ENCODE measurements at places on chromosomes 16 and 17. TPM values are rescaled to one million over a fixed set of nuclear protein-coding genes. Genes with fewer than 3 reads are reported as not detected.

Gene POLR3K
- 5.0 TPM for total RNA-seq

Gene CD300A
- 4.0 TPM for total RNA-seq

DNA sequence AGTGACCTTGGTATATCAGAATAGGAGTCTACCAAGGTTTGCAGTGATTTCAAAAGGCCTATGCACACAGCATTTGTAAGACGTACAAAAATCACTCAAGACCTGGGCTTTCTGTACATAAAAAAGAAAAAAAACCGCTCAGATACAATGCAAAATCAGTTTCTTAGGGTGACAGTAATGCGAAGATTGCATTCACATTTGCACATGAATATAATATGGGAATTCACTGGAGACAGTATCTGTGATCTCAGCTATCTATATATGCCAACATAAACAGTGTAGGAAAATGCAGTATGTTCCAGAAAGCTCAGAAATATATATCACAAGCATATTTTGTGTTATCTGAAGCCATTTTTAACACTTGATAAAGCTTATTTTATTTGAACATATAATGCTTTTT is 176.4 kb upstream of the MYOCD start:
- no peak for DNase-seq

- peak; percentile 41 for DNase-seq
Measured at GRCh38 chr16:85029981-85030401, 2.4 kb downstream of the KIAA0513 start.

- no peak for DNase-seq
Measured at GRCh38 chr16:1424028-1424427, 3.5 kb upstream of the UQCC4 start.

Measured in uterus (tissue), 4 donors.